ENCODE measurements at places on chromosomes 2 and 18.

DNA sequence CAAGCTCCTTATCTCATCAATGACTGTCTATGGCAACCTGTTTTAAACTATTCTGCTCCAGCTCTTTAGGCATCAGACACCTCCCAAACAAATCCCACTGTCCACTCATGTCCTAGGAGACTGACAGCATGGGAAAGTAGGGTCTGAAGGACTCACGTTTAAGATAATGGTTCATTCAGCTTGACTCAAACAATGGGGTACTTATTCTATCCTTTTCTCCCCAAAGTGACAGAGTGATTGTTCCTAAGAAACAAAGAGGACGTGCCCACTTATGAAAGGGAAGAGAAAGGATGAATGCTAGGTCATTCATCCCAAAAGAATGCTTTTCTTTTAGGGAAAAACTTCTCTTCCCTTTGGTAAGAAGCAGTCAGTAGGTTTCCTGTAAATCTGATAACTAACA, 41.9 kb downstream of the ALK start:
- no peak for DNase-seq

DNA sequence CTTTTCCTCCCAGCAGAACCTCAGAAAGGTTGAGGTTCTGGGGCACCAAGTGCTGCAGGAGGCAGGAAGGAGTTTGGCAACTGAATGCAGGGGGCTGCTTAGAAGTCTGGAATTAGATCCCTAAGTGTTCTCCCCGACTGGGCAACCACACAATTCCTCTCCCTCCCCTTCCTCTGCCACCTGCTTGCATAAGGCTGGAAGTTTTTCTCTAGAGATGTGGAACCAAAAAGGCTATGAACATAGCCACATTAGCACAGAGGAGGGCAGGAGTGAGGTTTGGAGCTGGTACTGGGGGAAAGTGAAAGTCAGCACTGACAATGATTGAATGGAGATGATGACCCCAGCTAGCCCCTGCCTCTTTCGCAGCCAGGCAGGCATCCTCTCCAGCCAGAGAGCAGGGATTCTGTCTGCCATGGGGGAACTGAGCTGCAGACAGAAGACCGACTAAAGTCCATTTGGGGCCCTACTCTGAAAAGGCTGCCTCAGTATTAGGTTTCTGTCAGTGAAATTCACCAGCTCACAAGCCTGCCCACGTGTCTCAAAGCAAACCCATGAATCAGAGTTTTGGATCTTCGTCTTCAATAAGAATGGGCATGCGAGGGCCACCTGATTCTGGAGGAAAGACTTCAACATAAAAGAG, 87.9 kb upstream of the ITGA6 start:
- DNase-seq, result no peak

- DNase-seq, result no peak
These were observed 6.2 kb downstream of the CPS1 start for GRCh38 chr2:210562502-210563080.

DNA sequence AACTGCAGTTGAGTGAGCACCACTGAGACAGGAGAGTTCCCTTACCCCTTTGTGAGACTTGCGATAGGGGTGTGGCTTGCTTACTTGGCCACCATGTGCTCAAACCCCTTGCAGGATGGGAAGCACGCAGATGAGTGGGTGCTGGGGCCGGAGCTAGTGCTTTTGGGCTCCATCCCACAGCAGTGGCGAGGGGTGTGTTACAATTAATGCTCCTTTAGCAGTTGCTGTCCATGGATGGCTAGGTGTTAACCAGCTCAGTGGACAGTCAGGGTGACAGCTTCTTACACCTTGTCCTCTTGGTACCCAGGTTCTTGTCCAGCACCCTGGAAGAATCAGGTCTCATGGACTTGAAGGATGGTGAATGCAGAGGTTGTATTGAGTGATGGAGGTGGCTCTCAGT, 103.9 kb downstream of the SH3RF3 start:
- no peak for DNase-seq

- DNase-seq, result peak; percentile 46
These were observed 127.8 kb upstream of the DDX18 start for GRCh38 chr2:117686699-117687098.

- no peak for DNase-seq
These were observed 51.1 kb downstream of the DSC3 start for GRCh38 chr18:30991397-30991796.

- DNase-seq, result no peak
These were observed 2.9 kb upstream of the CIDEA start for GRCh38 chr18:12251311-12251710.

GRCh38 chr2:218368150-218368528, 11.5 kb downstream of the CATIP start:
- DNase-seq, result no peak

DNA sequence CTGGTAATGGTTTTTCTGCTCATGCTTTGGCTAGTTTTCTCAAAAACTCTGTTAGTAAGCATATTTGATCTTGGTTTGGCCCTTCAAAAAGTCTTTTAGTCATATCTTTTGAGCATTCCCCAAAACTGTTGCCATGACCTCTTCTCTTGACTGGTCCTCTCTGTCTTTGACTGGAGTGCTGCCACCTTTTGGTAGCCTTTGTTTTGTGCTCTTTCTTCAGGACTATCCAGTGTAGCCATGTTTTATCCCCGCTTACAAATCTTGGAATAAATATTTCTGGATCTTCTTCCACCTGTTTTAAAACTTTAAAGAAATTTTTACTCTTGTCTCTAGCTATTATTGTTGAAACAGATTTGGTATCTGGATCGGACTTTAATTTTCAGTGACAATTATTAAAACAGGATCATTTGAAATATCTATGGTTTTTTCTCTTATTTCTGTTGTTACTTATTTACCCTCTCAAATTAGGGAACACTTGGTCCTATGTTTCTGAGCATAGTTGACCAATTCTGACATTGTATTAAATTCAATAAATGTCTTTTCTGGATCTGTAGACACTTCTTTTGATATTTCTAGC, 965 bp upstream of the ELOA2 start:
- no peak for DNase-seq

DNA sequence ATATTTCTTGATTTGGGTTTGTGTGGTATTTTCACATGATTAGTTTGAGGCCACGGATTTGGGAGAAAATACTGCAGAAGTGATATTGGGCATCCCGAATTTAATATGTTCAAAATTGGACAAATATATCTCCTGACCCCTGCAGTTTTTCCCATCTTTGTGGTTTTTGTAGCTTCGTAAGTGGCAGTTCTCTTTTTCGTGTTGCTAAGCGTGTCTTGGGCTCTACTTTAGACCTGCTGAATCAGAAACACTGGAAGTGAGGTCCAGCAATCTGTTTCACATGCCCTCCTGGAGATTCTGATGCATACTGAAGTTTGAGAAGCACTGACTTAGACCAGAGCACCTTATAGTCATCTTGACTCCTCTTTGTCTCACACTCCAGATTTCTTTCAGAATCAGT, 98.3 kb downstream of the EPB41L5 start:
- no peak for DNase-seq

DNA sequence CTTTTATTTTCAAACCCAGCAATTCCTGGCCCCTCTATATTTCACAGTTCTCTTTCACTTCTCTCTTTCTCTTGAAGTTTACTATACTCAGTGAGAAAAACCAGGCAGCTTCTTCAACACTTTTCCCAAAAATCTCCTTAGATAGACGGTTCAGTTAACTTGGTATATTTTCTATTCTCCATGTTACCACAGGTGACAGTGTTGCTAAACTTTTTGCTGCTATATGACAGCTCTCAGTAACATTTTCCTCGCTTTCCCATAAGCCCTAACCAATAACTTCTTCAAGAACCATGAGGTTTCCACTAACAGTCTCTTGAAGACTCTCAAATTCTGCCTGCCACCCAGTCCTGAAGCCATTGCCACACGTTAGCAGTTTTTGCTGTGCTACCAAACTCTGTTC, 45.8 kb downstream of the CYBRD1 start:
- DNase-seq, result no peak

GRCh38 chr2:172403402-172403801, 24.0 kb upstream of the ITGA6 start:
- no peak for DNase-seq

- DNase-seq, result no peak
These were observed 93.7 kb downstream of the CERKL start for GRCh38 chr2:181563101-181563692.

- DNase-seq, result no peak
These were observed 59.6 kb downstream of the HDAC4 start for GRCh38 chr2:239341146-239341732.

DNA sequence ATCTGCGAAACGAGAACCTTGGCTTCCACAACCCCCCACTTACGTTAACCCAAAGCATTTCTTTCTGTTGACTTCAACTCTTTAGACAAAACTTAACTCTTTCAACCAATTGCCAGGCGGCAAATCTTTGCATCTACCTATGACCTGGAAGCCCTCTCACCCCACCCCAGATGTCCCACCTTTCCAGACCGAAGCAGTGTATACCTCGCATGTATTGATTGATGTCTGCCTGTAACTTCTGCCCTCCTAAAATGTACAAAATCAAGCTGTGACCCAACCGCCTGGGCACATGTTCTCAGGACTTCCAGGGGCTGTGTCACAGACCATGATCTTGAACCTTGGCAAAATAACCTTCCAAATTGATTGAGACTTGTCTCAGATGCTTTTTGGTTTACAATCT, 12.3 kb downstream of the AQP12B start:
- no peak for DNase-seq

DNA sequence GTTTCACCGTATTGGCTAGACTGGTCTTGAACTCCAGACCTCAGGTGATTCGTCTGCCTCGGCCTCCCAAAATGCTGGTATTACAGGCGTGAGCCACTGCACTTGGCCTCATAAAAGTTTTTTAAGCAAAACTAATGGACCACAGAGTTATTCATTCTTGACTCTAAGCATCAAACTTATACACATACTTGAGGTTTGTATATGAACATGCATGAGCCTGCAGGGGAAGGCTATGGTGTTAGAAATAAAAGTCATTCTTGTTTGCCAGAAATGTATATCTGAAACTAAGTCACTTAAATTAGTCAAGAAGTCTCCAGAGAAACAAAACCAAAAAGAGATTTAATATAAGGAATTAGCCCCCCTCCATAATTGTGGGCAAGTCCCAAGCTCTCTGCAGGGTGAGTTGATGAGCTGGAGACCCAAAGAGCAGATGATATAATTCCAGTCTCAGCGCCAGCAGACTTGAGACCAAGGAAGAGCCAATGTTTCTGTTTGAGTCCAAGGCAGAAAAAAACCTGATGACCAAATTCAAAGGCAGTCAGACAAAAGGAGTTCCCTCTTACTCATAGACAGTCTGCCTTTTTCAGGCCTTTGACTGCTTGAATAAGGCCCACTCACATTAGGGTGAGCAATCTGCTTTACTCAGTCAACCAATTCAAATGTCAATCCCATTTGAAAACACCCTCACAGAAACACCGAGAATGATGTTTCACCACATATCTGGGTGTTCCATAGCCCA, 69.0 kb upstream of the DSG1 start:
- DNase-seq, result no peak

DNA sequence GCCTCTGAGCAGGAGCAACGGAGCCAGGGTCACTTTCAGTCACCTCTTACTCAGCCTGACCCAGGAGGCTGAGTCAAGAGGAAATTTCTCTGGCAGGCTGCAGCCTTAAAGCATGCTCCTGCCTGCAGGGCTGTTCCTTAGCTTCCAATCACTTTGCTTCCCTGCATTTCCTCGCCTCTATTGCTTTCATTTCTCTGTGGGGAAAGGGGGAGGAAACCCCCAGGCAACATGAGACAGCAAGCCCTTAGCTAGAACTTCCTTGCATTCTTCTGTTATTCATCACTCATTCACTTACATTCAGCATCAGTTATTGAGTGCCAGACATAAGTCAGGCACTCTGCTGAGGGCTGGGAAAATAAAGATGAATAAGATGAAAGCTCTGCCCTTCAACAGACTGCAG, 13.0 kb downstream of the XDH start:
- DNase-seq, result no peak

Data from GM12878 (cell line).